Right cardiac atrium (tissue), 5 donors: ENCODE measurements at places on chromosomes 7 and 10.

DNA sequence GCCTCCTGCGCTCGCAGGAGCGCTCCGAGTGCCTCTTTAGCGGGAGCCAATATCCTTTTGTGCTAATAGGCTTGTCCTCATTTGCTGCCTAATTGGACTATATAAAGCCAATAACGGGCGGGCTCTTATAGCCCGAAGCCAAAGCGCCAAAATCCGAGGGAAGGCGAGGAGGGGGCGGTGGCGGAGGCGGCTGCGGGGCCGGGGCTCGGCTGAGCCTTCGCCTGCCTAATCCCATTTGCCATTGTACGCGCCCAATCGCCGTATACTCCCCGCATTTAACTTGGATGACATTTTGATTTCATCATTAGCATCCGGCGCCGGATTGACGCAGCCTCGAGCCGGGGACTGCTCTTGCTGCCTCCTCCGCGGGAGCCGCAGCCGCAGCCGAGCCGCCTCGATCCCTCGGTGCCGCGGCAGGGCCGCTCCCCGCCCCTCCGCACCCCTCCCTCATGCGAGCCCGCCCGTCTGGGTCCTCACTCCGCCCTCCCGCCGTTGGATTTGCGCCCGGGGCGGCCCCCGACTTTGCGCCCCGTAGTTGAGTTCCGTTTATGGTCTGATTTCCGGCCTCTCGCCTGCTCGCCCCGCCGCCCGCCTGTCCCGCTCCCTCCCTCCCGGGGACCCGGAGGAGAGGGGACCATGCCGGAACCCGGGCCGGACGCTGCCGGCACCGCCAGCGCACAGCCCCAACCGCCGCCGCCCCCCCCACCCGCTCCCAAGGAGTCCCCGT lies at the start of gene HMX3:
HMX3 (plus strand) TSS at position 556 of the 727 bp plus-strand sequence; CDS start at position 637, 81 bp downstream.
- peak; percentile 52 for DNase-seq

GRCh38 chr7:12814828-12815227 lies 127.4 kb downstream of the ARL4A start:
- no peak for DNase-seq

- DNase-seq, result no peak
Observed at GRCh38 chr10:82071231-82071630, 196.2 kb downstream of the NRG3 start.

DNA sequence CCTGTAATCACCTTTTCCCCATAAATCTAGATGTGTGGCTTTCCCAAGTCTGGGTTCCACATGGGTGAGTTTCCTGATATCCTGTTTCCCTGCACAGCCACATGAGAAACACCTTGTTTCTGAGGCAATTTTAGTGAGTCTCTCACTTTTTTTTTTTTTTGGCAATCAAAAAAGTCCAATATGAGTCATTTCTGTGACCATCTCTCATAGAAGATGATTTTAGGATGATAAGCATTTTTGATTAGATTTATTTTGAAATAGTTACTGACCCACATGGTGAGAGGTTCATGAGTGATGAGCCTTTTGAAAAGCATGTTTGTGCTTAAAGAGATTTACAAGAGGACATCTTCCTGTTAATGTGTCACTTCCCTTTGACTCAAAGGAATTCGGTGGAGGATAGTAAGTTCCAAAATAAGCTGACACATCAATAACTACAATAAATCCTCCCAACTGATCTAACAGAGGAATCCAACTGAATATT lies 464.0 kb downstream of the INHBA start:
- DNase-seq, result no peak

DNA sequence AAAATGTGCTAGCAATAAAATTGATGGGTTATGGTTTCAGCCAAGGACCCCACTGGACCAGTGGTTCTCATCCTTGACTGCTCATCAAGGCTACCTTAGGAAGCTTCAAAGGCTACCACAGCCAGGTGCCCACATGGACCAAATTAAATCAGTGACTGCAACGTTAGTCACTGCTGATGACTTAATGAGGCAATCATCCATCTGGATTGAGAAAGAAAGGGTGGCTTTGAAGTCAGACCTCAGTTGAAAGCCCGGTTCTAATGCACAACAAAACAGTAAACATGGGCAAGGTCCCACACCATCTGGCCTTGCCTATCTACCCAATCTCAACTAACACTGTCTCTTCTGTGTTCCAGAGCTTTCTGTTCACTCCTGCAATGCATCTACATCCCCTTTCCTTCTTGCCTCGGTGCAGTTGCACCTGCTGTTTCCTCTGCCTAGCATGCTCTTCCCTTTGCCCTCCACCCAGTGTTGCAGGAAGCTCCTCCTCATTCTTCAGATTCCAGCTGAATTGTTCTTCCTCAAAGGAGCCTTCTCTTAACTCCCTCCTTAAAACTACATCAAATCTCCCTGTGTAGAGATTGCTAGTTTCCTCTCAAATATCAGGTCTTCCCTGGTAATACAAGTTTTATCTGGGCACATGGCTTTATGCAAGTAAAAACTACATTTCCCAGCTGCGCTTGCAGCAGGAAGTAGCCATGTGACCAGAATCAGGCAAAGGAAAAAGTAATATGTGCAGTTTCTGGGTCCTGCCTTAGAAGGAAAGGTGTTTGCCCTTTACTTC lies 10.3 kb upstream of the KCNK18 start:
- DNase-seq, result no peak

GRCh38 chr10:104831272-104831671 lies 190.2 kb downstream of the SORCS3 start:
- no peak for DNase-seq

DNA sequence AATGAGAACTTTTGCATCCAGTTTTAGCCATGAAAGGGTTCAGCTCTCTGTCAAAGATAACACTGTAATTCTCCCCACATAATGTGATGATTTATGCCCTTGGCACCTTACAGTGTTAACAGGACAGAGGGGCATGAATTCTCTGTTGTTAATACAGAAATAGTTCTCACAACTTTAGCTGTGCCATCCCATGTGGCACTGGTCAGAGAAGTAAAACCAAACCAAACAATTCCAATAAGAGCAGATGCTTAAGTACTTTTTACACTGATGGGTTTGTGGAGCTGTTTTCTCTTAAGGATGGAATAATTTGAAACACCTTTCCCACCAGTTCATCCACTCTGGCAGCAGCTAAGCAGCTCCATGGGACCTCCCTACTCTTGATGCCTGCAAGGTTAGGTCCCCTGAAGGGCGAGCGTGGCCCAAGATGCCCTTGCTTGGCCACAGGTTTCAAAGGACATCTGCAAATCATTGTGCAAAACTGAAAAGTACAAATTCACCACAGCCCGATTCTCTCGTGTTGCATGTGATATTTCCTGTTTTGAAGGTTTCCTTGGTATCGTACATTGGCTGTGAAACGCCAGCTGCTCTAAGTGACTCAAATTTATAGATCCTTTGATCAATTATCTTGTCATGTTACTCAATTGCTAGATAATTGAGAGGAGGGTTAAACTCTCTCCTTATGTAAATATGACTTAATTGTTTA lies 82.5 kb upstream of the CREB5 start:
- DNase-seq, result no peak

DNA sequence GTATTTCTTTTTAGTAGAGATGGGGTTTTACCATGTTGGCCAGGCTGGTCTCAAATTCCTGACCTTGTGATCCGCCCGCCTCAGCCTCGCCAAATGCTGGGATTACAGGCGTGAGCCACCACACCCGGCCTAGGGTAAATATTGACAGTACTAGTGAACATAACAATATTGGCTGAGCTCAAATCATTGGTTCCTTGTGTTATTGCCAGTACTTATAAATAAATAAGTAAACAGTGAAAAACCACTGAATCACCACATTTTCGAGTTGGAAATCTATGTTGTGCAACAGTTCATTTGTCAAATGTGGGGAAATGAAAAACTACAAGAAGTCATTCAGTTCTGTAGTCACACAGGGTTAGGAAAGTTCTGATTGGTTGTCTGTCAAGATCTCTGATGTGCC lies 15.8 kb downstream of the RPP30 start:
- no peak for DNase-seq

GRCh38 chr7:140053812-140054539 lies 8.8 kb downstream of the PARP12 start:
- no peak for DNase-seq

- no peak for DNase-seq
Observed at GRCh38 chr7:137771679-137772078, 75.1 kb downstream of the DGKI start.

DNA sequence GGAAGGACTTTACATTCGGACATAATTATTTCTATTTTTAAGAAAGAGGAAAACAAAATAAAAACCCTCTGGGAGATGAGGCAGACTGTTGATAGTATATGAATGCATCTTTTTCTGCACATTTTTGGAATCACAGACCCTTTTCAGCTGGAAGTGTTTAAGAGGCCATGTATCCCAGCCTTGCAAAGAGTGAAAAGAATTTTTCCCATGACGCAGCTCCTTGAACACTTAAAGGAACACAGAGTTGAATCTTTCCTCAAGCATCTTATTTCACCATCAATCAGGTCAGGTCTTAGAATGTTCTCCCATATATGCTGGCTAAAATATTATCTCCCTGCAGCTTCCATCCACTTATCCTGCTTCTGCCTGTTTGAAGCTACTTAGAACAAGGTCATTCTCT lies 45.9 kb upstream of the PAPSS2 start:
- DNase-seq, result no peak

DNA sequence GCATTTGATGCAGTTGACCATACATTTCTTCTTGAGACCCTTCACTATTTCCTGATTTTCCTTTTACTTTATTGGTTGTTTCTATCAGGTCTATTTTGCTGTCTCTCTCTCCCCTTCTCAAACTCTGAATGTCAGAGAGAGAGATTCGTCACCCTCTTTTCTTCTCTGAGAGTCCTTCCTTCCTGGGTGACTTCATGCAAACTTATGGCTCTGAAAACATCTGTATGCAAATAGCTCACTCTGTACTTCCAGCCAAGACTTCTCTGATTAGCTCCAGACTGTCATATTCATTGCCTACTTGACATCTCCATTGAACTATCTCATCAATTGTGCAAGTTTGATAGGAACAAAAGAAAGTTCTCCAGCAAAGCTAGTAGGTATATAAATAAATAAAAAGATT lies 191.7 kb upstream of the KLF6 start:
- no peak for DNase-seq

DNA sequence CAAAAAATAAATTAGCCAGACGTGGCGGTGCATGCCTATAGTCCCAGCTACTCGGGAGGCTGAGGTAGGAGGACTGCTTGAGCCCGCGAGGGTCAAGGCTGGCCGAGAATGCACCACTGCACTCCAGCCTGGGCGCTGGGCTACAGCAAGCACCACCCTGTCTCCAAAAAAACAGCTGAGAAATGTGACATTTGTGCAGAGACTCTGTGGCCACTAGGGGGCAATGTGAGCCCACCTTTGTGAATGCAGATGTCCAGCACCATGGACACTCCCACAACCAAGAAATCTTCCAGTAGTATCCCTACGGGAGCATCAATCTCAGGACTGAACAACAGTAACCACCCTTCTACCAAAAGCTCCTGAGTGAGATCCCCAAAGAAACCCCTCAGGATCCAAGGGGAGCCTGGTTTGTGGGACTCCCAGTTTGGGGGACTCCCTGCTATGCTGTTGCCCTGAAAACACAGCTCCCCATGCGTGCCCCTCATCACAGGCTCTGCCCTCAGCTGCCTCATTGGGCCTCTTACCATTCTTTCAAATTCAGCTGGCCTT lies 6.2 kb upstream of the AHCYL2 start:
- DNase-seq, result peak; percentile 88

DNA sequence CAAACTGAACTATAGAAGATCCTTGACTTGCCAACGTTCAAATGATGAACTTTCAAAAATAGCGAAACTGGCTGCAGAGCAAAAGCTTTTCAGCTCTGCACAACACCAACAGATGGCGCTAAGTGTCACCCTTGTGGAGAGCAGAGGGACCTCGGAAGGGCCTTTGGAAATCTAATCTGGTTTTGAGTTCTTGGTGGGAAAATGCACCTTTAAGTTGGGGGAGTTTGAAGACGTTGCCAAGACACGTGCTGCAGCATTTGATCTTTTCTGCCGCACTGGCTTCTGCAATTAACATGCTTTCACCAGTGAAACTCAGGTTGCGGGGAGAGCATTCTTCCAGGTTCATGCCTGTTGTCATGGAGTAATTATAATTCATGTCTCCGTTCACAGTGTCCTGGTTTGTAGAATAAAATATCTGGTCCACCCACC lies 26.3 kb upstream of the WDR11 start:
- DNase-seq, result no peak

GRCh38 chr7:115087437-115087836 lies 165.5 kb downstream of the MDFIC start:
- DNase-seq, result no peak

DNA sequence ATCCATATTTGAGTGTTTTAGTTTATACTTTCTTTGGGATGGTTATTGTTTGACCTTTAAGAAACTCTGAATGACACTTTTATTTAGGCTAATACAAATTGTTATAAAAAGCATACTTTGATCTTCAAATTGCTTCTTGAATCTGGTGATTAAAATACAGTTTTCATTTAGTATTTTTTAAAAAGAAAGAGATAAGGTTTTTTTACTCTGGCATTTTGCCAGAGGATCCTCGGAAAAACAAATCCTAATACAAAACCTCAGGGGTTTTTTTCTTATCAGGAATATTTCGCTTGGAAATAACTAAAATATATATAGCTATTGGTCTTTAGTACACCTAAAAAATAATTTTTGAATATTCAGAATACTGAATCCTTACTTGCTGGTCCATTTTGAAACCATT lies 17.0 kb downstream of the MIOS start:
- no peak for DNase-seq

DNA sequence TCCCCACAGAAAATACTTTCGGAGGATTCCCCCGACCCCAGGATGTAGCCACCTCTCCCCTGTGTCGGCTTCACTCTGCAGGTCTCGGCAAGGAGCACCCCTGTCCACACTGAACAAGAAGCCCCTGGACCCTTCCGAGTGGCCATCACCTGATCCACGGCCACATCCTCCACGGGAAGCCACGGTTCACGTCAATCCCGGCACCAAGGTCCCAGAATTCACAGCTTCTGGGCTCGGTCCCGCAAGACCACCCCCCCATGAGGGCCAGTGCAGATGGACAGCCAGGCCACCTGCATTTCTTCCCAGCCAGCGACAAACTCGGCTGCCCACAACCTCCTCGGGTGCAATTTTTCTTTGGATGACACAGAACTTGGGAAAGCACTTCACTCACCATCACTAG lies 199.6 kb downstream of the PTPRN2 start:
- no peak for DNase-seq

- DNase-seq, result no peak
Observed at GRCh38 chr7:22787951-22788350, 34.7 kb downstream of the TOMM7 start.

DNA sequence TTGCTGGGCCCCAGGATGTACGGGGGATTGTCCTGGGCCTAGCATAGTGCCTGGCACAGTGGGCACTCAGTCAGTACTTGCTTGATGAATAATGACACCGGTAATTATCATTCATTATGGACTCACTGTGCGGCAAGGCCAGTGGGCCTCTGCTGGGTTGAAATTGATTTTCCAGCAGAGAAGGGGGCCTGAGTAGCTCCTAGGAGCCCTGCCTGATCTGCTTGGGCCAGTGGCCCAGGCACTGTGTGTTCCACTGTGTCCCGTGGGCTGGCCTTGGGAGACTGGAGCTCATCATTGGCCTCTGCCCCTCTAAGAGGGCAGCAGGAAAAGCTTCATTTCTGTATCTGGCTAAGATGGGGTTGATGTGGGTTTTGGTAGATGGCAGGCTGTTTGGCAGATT lies 1.4 kb downstream of the CHST3 start:
- DNase-seq, result no peak

GRCh38 chr10:75019370-75019769 lies 92.1 kb upstream of the SAMD8 start:
- DNase-seq, result no peak
